ENCODE measurements at places on chromosomes 5 and 9.
A peak's percentile ranks its signal among the peaks of the same experiment; 100 is the strongest.

- DNase-seq = no peak
Observed at GRCh38 chr9:105313238-105313637, 68.8 kb downstream of the SLC44A1 start.

- peak; percentile 28 for DNase-seq
Observed at GRCh38 chr5:31825518-31826068, 186.7 kb downstream of the PDZD2 start.

- DNase-seq = peak; percentile 44
Observed at GRCh38 chr9:128946571-128947276, 679 bp downstream of the DOLK start.

GRCh38 chr5:179960204-179960831 is 52.6 kb upstream of the TBC1D9B start:
- no peak for DNase-seq

- DNase-seq = no peak
Observed at GRCh38 chr9:129125478-129125877, 14.3 kb downstream of the PTPA start.

GRCh38 chr5:50550267-50550666 is 109.2 kb upstream of the EMB start:
- no peak for DNase-seq

DNA sequence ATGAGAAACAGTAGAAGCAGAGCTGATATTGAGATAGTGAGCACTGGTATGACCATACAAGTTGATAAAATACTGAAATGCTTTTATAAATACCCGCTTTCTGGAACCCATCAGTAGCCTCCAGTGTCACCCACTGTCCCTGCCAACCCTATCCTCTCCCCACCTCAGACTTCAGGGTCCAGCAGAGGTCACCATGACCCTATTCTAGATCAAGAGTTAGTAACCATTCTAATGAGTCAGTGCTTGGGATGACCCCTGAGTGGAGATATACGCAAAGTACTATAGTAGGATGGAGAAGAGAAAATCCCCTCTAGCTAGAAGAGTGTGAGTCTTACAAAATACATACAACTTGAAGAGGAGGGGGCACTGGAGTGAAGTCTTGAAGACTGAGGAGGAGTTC is 297.9 kb upstream of the BRINP1 start:
- no peak for DNase-seq

- no peak for DNase-seq
Observed at GRCh38 chr5:153084511-153084910, 406.0 kb upstream of the GRIA1 start.

- no peak for DNase-seq
Observed at GRCh38 chr9:95018099-95018936, 291.8 kb downstream of the AOPEP start.

GRCh38 chr9:81969971-81970370 is 18.6 kb upstream of the SPATA31D1 start:
- DNase-seq = no peak

DNA sequence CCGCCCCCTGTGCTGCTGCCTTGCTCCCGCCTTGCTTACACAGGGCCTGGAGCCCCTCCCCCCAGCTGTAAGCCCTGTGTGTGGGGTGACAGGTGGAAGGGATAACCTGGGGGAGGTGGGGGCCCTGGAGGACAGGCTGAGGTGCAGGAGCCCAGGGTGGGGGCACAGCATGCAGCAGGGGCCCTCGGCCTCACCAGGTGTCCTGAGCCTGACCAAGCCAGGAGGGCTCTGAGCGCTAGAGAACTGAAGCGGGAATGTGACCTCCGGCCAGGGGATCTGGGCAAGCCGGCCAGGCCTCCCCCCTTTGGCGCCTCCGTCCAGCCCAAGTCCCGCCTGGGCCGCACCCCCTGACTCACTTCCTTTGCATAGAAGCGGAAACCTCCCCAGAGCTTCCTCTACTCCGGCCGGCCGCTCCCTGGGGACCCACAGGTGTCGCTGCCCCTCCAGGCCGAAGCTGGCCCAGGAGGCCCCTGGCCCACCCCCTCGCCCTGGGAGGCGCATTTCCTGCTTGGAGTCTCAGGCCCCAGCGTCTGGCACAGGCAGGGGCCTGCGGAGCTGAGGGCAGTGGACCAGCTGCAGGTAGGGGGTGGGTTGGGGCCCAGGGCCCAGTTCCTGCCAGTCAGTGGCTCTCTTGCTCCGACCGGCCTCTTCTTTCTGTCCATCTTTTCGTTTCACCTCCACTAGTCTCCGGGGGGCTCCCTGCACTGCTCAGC is at the start of gene TOR4A:
TSS of gene TOR4A (plus strand) at position 398 of the 713 bp plus-strand sequence. CDS start 964 bp downstream, outside the sequence.
- DNase-seq = no peak

- DNase-seq = no peak
Observed at GRCh38 chr5:17916446-17916845, 282.2 kb downstream of the TAF11L14 start.

DNA sequence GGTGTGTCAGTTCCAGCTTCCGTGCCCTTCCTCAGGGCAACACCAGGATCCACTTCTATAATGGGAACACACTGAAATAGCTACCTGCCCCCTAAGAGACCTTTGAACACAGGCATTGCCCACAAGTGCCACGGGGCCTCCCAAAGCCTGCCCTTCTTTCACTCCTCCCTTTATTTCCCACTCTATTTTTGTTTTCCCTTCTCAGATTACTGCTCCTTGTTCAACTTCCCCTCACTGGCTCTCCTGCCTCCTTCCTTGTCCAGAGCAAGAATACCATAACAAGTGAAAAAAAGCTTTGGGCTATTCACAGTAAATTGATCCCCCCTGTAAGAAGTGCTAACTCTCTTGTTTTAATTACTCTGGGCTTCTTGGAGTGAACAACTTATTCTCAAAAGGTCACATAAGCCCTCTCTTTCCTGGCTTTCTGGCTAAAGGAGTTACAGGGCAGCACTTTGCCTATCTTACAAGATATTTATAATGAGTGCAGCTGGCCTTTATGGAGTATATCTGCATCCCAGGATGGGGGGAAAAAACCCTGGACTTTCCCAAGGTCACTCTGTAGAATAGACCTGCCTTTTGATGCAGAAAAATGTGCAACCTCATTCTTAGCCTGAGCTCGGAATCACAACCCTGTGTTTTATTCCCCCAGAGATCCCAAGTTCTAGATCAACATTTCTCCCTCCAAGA is 11.3 kb downstream of the CTXN3 start:
- DNase-seq = no peak
